Astrocyte of the spinal cord (primary cell): ENCODE measurements at places on chromosomes 11 and 22.

DNA sequence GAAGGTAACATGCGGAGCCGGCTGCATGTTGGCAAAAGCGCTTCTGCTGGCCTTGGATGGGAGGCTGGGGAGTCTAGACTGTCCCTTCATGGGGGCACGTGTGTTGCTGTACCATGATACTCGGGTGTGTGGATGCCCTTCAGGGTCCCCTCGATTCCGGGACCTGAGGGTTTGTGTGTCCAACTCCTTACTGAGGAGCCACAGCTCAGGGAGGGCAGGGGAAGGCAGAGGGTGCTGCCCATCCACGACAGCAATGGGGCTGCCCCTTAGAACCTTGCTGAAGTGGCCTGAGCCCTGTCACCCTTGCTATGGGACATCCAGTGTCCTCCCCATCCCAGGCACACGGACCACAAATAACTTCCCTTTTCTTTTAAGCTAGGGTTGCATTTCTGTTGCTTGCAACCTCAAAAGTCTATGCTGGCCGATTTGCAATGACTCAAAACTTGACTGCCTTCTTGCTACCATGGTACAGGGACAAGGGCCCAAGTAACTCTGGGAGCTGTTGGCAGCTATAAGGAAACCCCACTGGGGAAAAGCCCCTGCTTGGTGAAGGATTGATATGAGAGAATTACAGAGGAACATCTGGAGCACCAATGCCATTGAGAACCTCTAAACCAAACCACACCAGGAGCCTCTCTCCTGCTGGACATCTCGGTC is 43.8 kb downstream of the RTL6 start:
- DNase-seq = no peak

- DNase-seq = no peak
Measured at GRCh38 chr11:67260406-67260805, 5.9 kb upstream of the GRK2 start.

GRCh38 chr11:134036492-134037045 is 32.3 kb upstream of the JAM3 start:
- no peak for DNase-seq

DNA sequence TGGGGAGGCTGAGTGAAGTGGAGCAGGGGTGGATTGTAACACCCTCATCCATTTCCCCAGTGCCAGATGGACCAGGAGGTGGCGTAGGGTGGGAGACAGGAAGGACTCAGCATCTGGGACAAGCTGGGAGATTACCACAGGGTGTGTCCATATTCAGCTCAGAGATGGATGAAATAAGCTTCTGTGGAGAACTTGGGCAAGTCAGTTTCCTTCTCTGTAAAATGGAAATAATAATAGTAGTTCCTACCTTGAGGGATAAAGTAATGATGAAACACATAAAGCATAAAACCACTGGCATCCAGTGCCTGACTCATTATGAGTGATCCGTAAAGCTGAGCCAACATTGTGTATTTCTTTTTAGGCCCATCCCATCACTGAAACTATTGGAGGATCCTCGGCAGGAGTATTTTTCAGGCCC is 607 bp upstream of the ROBO4 start:
- DNase-seq = peak; percentile 94

- no peak for DNase-seq
Measured at GRCh38 chr11:47186076-47186699, at the start of gene PACSIN3. PACSIN3 (minus strand) TSS chr11:47186434; CDS start chr11:47182727, 3,707 bp downstream.

DNA sequence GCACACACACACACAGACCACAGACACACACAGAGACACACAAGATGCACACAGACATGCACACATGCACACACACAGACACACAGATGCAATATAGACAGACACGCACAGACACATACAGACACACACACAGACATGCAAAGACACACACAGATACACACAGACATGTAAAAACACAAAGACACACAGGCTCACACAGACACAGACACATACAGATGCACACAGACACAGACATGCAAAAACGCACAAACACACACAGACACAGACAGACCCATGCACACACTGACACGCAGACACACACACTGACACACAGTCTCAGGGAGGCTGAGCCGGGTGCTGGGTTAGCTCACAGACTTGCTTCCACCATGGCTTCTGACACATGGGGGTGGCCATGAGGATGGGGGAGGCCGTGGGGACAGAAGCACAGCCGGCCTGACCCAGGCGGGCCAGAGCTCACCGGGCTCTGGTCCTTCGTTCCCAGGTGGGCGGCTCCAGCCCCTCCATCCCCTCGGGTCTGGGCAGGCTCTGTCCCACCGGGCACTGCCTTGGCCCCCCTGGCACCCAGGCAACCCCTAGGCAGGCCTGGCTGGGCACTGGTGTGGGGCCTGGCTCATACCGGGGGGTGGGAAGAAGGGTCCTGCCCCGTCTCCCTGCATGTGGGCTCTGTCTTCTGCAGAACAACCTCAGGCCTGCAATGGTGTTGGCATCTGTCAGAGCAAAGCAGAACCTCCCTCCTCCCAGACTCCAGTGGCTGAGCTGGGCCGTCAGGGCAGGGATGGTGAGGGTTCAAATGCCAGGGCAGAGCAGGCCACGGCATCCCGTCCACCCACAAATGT is 1489.5 kb downstream of the BRD1 start:
- DNase-seq = no peak

DNA sequence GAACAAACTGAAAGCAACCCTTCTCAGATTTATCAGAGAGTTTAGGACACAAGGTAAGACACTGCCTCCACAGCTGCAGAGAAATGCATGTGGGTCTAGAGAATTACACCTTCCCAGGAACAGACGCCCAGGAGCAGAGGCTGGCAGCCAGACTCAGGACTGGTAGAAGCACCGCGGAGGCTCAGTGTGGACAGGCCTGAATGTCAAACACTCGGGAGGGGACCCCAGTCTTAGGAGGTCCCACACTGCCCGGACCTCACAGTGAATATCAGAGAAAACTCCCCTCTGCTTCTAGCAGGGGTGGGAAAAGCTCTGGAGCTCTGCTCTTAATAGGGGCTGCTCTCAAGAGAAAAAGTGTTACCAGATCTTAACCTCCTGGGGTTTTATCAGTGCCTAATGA is 952.7 kb downstream of the BRD1 start:
- DNase-seq = no peak

DNA sequence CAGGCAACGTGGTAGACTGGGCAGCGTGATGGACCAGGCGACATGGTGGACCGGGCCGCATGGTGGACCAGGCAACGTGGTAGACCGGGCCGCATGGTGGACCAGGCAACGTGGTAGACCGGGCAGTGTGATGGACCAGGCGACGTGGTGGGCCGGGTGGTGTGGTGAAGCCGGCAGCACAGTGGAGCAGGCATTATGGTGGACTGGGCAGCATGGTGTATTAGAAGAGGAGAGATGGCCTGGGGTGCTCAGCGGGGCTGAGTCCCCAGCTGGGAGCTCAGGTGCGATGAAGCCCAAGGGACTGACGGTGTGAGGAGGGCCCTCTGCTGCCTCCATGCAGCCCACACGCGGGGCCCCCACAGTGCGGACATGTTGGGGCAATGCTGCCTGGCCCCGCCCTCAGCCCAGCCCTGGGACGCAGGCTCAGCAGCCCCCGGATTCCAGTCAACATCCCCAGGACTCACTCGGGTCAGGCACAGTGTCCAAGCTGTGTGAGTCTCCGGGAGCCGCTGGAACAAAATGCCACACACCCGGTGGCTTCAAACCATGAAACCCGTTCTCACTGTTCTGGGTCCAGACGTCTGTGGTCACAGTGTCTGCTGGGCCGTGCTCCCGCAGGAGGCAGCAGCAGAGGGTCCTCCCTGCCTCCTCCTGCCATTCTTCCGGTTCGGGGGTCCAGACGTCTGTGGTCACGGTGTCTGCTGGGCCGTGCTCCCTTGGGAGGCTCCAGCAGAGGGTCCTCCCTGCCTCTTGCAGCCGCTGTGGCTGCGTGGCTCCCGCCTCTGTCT is 1084.9 kb downstream of the BRD1 start:
- DNase-seq = no peak

DNA sequence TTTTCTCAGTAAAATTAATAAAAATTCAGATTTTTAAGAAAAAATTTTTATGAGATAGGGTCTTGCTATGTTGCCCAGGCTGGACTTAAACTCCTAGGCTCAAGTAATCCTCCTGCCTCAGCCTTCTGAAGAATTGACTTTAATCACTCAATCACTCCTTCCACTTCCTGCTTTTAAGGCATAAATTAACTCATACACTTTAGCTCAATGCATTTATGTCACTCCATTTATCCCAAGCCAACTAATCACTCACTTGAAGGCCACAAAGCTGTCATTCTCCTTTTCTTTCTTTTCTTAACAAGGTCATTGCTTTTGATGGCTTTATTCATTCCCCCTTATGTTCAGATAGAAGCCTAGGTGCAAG is 877 bp downstream of the ALG9 start:
- no peak for DNase-seq

DNA sequence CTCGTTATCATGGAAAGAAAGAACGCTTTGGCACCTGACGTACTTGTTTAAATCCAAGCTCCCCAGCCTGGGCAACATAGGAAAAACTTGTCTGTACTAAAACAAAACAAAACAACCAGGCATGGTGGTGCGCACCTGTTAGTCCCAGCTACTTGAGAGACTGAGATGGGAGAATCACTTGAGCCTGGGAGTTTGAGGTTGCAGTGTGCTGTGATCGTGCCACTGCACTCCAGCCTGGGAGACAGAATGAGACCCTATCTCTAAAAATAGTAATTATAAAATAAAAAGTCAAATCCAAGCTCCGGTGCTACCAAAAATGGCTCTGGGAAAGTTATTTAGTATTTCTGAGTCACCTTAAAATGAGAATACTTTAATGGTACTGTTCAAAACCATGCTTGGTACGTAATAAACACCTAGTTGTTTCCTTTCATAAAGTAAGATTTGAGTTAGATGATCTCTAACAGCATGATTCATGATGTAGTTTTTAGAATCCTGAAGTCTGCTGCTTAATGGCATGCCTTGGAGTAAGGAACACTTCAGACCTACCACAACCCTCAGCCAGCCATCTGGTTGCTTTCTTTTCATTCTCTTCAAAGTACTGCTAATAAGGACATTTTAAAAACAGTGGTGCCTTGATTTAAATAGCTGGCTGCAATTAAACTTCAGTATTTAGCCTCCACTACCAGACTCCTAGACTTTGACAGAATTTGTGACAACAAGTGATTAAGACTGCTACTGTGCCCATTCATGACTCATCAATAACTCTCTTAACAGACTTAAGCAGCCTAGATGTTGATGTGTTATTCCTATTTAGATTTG is 8.4 kb downstream of the PPME1 start:
- DNase-seq = peak; percentile 17

- no peak for DNase-seq
Measured at GRCh38 chr22:36736701-36737320, 33.3 kb upstream of the CACNG2 start.

GRCh38 chr22:32722441-32722840 is 79.1 kb upstream of the TIMP3 start:
- DNase-seq = no peak

DNA sequence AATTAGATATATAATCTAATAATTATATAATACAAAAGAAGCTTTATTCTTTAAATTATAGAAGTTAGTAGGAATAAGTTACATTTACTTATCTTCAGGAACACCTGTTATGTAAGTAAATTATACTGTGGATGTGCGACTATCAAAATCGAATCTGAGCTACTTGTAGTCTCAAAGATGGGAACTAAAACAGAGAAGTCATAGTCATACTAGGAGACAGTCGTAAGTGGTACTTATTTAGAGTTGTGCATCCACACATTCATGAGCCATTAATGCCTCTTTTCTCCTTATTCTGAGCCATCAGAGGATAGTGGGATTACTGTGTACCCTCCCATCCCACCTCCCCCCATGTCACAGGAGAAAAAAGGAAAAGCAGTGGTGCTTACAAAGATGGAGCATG is 114.4 kb downstream of the CADM1 start:
- DNase-seq = no peak

DNA sequence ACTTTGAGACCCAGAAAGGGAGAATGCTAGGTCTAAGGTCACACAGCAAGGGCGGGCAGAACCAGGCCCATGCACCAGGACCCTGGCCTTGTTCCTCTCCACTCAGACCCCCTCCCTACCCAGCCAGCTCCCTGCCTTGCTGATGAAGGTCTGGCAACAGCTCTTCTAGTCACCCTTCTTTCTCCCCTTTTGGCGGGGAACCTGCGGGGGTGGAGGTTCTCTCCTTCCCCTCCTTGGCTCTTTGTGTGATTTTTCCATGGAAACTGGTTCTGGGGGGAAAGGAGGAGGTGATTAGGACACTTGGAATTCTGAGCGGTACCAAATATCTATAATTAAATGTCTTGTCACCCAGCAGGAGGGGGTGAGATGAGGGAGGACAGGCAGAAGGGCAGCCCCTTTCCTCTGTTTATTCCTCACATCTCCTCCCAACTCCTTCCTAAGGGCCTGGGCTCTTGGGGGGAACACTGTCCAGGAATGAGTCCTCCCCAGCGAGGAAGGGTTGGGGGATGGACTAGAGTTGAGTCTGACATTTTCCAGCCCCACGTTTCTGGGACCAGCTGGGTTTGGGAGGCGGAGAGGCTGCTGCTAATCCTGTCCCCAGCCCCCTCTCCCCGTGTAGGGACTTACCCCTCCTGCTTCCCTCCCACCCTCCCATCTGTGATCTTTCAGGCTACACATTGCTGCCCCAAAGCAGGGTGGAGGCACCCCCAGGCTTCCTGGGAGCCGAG is 7.4 kb downstream of the ARHGEF17 start:
- DNase-seq = no peak

GRCh38 chr22:47423861-47424820 is 661.7 kb downstream of the TBC1D22A start:
- DNase-seq = no peak

DNA sequence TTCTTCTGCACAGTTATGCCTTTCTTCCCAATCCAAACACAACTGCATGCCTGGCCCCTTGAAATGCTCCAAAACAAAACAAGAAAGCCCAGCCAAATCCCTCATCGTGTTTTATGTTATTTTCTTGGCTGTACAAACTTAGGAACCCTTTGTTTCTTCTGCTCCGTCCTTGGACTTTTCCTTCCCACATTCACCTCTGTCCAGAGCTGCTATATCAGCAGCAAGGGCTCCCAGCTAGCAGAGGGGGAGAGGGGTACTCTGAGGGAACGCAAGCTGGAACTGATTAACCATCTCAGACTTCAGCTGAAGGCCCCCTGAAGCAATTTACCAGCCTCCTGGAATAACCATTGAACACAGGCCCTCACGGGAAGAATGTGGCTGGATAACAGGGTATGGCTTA is 214.7 kb downstream of the TENM4 start:
- no peak for DNase-seq

DNA sequence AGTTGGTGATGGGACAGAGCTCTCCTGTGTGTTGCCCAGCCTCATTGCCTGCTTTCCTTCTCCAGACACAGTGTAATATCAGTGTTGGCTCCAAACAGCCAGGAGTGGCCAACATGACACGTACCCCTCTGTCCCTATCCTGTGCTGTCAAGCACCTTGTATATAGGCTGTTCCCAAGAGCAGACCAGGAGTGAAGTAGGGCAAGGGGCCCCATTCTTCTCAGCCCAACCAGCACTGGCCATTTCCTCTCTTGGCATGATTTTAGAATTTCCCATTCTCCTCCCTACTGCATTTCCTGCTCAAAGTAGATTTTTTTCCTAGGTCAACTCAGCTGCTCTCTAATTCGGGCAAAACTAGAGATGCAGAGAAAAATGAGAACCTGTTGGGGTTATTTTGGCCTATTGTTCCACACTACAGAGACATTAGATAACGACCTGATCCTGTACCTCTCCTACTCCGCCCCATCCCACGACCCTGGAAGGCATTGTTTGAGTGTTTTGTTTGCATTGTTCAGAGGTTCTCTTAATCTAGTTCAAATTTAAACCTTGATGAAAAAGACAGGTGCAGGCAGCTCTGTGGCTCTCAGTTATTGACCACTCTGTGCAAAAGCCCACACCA is 95.6 kb downstream of the RASSF10 start:
- DNase-seq = no peak
